ENCODE measurements at places on chromosomes 3 and 15.

GRCh38 chr3:126677862-126678503 lies 23.1 kb upstream of the TXNRD3 start:
- DNase-seq, result no peak

DNA sequence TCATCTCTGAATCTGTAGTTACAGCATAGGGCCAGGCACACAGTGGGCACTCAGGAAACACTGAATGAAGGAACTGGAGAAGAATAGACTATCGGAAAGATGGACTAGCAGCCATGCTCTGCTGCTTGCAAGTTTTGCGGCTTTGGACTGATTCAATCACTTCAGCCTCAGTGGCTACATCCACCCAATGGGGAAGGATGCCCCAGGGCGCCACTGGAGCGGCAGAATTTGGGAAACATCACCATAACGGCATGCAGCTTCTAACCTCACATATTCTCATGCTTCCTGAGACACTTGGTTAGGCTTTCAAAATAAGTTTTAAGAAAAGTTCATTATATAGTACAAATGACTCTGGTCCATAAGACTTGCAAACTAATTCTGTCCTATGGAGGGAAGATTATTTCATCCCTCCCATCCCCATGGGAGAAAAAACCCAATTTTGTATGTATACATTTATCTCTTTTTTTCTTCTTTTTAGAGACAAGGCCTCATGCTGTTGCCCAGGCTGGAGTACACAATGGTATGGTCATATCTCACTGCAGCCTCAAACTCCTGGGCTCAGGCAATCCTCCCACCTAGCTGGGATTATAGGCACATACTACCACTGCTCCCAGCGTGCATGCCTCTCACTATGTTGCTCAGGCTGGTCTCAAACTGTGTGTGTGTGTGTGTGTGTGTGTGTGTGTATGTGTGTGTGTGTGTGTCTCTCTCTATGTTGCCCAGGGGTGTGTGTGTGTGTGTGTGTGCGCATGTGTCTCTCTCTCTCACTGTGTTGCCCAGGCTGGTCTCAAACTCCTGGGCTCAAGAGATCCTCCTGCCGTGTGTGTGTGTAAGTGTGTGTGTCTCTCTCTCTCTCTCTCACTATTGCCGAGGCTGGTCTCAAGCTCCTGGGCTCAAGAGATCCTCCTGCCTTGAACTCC lies 4.1 kb upstream of the FANCD2 start:
- DNase-seq, result no peak

GRCh38 chr3:29011966-29012365 lies 268.9 kb upstream of the RBMS3 start:
- no peak for DNase-seq

DNA sequence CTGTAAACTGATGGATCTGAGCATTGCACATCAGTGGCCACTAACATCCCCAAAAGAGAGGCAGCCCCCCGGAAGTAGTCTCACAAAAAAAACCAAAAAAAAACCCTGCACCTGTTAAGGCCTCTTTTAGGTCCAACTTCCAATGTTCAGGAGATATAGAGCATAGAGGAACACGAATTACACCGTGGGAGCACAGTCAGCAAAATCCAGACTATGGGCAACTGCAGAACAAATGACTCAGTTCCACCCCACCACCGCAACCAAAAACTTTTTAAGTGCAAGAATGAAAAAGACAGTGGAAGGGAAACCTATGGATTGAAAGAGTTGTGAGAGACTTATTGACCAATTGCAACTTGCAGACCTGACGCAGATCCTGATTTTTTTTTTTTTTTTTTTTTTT lies 42.2 kb upstream of the NR2E3 start:
- DNase-seq, result no peak

DNA sequence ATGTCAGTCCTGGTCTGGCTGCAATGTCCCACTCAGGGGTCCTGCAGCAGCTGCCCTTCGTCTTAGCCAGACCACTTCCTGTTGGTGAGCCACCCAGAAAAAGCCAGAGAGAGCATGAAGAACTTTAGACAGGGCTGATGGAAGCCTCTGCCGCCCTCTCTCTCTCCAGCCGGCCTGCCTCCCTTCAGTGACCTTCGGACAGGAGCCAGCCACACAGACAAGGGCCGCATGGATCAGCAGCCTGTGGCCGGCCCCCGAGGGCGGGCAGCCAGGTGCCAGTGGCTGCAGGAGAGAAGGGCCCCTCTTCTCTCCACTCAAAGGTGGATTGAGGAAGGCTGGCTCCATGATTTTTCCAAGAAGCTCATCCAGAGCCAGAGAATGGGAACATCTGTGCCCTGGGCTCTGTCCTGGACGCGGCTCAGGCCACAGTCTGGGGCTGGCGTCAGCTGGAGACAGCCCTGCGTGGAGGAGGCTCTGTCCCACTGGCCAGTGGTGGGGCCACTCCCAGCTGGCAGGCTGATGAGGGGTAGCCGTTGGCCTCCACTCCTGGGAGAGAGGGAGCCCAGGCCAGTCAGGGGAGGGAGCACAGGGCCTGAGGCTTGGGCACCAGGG lies 42.9 kb downstream of the ISG20 start:
- DNase-seq, result peak; percentile 77

DNA sequence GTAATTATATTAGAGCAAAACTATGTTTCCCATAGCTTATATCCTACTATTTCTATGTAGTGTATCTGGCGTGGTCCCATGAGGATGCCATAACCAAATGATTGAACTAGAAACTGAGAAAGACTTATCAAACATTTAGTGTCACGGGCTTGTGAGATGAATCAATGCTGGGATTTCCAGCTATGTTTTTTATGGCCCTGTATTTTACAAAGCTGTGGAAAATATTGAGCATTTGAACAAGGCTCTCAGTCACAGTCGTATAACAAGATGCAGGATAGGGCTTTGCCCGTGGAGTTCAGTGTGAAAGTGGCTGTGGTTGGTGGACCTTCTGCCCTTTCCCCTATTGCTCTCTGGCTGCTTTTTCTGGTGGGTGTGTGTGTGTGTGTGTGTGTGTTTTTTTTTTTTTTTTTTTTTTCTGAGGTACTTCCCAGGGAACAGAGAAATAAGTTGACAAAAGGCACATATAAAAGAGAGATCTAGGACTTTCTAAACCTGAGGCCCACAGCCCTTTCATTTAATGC lies 60.7 kb downstream of the CACNA1D start:
- no peak for DNase-seq

DNA sequence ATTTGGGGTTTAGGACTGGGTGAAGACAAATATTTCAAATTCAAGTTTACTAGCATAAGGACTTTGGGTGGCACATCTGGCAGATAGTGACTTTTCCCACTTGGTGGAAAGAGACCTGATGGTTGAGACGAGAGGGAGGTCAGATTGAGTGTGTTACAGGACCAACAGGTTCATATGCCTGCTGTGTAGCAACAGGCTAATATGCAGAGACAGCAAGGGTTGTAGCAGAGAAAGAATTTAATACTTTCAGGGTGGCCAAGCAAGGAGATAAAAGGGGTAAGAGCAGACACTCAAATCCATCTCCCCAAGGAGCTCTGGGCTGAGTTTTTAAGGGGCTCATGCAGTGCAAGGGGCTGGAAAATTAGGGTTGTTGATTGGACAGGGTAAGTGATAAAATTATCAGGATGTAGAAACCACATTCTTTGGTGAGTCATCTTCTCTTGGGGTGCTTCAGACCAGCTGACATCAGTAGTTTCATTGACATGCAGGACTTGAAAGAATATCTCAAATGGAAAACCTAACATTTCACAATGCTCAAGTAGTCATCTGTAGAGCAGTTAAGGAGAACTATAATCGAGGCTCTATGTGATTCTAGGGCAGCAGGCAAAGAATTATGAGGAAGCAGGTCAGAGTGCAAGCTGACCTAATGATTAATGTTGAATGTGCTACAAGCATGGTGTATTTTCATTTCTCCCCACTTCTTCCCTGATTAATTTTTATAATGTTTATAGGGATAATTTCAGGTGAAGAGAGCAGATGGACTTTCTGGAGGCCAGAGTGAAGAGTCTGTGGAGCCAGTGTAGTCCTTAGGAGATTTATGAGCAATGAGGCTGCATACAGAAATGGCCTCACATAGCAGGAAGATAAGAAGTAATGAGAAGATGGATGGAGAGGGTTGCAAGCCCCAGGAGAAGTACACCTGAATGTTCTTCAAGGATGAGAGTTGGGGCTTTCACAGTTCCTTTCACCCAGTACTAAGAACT lies 13.7 kb downstream of the FOXB1 start:
- DNase-seq, result no peak

DNA sequence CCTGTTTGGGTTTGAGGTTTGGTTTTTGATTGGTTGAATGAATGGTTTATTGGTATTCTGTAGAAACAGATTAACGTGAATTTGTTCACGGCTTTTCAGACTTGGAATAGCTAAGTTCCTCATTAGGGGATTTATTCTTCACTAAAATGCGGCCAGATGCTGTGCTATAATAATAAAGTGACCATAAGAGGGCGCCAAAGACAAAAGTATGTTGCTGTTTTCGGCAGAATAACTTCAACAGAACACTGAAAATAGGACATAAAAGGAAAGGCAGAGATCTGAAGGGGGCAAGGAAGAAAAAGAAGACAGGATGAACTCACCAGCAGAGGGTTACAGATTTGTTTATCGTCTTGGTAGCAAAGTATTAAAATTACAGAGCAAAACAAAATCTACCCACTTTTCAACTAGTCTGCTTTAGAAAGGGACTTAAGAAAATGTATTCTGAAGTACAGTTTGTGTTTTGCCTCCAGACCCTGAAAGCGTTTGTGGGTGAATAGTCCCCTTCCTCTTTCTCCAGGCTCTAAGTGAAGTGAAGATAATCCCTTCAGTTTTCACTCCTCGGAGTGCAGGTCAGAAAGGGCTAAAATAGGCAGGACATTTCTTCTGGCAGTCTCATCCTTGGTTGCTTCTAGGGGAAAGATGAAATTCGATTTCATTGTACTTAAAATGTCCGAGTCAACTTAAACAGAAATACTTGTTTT lies 147.6 kb downstream of the IL20RB start:
- peak; percentile 79 for DNase-seq

- DNase-seq, result no peak
Observed at GRCh38 chr3:130941793-130942192, 47.9 kb downstream of the ATP2C1 start.

GRCh38 chr3:116872688-116873087 lies 163.1 kb downstream of the TUSC7 start:
- DNase-seq, result no peak

- DNase-seq, result no peak
Observed at GRCh38 chr15:98586066-98586465, 62.3 kb upstream of the IGF1R start.

DNA sequence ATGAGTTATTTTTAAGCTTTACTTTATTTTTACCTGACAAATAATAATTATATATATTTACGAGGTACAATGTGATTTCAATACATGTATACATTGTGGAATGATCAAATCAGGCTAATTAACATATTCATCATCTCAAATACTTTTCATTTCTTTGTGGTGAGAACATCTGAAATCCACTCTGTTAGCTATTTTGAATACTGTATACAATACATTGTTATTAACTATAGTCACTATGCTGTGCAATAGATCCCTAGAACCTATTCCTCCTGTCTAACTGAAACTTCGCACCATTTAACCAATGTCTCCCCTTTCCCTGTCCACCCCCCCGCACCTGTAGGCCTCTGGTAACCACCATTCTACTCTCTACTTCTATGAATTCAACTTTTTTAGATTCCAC lies 7.9 kb upstream of the SPPL2A start:
- DNase-seq, result no peak

- DNase-seq, result no peak
Observed at GRCh38 chr3:100506355-100506754, 13.9 kb downstream of the TMEM45A start.

DNA sequence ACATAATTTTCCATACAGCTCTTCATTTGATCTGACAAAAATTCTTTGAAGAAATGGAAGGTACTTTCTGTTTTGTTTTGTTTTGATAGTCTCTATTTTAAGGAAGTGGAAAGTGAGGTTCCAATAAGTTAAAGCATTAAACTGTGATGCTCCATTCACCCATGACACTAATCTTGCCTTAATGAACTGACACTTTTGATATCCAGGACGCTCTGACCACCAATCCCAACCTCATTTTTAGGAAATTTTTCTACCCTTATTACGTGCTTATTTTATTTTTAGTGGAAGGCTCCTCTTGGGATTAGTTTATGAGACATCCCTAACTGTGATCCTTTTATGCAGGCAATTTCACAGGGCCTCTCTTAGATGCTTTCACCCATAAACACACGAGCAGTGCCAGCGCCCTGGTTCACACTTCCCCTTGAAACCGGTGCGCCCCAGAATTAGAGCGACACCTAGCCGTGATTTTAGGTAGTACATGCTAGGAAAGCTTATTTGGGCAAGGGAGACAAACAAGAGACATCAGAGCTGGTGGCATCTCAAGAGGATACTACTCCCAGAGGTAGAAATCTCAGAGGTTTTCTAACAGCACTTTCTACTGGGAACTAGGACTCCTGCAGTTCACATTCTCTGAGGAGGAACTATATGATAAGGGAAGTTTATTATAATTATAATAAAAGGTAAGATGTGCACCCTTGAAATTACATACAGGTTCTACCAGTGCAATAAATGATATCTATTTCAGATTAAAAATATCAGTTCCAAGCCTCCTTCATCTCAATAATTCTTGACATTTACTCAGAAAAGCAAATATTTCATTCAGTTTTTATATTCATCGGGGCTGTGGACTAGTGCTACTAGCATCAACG lies 173.9 kb downstream of the SLC9A9 start:
- peak; percentile 85 for DNase-seq

DNA sequence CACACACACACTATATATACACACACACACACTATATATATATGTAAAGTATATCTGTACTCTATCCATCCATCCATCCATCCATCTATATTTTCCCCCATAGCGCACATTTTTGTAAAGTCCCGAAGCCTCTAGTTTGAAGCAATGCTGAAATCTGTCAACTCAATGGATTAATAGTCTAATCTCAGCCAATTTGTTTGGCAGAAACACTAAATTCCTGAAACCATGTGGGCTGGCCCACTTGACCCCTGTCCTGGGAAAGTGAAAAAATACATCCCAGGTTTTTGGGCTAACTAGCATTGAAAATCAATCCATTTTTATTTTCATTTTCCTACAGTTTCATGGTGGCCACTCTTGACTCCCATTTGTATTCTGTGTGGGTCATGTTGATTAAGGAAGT lies 166.7 kb downstream of the SLCO3A1 start:
- no peak for DNase-seq

DNA sequence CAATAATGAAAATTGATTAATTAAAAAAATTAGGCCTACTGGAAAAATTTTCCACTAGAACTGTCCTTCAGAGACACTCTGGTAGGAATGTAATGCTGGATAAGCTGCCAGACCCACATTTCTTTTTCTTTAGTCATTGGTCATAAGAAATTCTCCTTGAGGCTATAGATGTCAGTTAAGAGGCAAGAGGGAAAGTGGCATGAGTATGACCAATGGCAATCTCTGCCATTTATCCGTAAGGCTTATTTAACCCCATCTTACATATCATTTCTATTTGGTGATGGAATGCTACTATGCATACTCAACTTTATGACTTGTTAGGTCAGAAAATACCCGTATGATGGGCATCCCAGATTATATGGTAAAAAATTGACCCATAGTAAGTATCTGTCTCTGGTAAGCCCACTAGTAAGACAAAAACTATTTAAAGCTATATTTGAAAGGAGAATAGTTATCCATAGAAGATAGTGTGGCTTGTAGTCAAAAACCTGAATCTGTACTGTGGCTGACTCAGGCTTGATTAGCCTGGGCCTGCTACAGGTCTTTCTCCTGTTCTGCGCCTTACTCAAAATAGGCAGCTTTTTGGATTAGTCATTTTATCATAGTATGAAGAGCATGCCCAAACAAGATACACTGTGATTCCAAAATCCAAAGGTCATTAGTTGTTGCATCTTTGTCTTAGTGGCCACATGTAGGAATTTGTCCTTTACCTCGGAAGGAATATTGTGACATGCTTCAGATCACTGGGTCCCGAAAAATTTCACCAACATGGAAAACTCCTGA lies 314.7 kb downstream of the PYDC2 start:
- no peak for DNase-seq

- no peak for DNase-seq
Observed at GRCh38 chr3:102896851-102897621, 462.2 kb downstream of the ZPLD1 start.
